SK-N-SH (cell line): ENCODE measurements at places on chromosomes 12 and 14. TPM values are rescaled to one million over a fixed set of nuclear protein-coding genes. Genes with fewer than 3 reads are reported as not detected.

DNA sequence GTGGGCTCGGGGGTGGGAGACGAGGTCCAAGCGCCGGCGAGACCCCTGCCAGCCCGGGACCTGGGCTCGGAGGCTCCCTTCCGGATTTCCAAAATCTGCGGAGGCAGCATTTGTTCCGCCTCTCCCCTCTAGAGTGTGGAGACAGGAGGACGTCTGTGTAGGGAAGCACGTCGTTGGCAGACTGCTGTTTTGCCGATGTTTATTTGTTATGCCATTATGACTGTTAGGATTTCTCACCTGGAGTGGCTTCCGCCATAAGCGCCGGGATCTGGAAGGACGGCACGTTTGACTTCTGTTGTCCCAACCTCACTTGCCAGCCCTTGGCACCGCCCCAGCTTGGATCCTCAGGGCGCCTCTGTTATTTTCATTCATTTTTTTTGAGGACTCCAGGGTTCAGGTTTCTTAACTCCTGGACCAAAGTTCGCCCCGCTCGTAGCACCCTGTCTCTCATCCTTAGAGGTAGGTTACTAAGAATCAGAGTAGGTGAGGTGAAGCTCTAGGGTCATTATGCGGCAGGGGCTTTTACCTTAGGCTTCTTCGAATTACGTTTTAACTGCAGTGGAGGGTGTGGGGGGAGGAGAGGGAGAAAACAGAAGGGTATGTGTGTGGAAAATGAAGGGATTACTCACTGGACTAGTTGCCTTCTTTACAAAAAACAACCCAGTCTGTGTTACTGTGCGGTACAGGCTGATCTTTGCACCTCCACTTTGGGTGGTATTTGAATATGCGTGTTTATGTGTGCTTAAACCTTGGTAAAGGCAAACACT lies 547 bp upstream of the PYGL start:
- DNase-seq: no peak

- no peak for DNase-seq
These were observed 17.9 kb downstream of the NFKBIA start for GRCh38 chr14:35386673-35387125.

GRCh38 chr14:96281486-96281885 lies 25.5 kb downstream of the BDKRB1 start:
- DNase-seq: no peak

GRCh38 chr14:66881596-66881995 lies 307.6 kb upstream of the GARIN2 start:
- no peak for DNase-seq

DNA sequence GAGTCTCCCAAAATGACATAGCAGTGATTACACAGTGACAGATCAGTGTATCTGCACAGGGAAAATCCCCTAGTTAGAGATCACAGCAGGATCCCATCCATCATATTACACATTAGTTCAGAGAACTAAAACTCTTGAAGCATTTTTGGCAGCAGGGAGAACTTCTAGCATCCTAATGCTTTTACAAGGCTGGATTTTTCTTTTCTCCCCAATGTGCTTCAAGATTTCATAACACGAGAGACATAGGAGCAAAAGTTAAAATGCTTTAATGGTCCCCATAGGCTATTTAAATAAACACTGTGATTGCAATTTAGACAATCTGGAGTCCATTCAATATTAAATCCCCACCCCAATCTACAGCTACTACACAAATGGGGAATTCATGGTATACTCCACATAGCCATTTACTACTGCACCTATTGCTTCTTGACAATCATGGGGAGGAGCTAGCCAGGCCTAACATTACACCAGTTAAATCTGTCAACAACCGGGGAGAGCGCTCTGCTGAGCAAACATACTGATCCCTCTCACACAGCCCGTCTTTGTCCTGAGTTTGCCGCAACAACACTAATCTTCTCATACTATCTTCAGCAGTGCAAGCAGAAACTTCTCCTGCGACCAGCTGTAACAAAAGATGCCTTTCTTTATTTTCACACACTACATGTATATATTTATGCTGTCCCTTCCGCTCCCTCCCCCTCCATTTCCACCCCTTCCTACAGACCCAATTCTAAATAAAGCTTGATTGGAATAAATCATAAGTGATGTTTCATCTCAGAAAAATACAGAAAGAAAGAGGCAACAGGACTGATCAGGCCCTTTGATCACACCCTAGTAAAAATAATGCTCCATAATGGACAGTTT lies 120.3 kb upstream of the SOX5 start:
- DNase-seq: no peak

DNA sequence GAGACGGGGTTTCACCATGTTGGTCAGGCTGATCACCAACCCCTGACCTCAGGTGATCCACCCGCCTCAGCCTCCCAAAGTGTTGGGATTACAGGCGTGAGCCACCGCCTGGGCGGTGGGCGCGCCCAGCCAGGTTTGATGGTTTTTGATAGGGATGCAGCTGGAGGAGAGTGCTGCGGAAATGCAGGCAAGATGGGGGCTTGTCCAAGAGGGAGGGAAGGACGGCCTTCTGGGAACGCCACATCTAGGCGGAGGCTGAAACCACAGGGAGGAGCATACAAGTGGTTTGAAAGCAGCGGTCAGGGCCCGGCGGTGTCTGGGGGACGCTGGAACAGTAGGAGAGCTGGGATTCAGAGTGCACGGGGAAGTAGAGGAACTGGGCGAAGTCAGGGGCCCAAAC lies 134.6 kb downstream of the VRK1 start:
- DNase-seq: no peak

- DNase-seq: no peak
These were observed 93.9 kb upstream of the AMN1 start for GRCh38 chr12:31822761-31823160.

- DNase-seq: no peak
These were observed 87.5 kb upstream of the PDZRN4 start for GRCh38 chr12:41100572-41100971.

- DNase-seq: no peak
These were observed 142.0 kb downstream of the SCARB1 start for GRCh38 chr12:124721501-124722162.

GRCh38 chr14:40280652-40281051 lies 848.4 kb upstream of the FBXO33 start:
- no peak for DNase-seq

DNA sequence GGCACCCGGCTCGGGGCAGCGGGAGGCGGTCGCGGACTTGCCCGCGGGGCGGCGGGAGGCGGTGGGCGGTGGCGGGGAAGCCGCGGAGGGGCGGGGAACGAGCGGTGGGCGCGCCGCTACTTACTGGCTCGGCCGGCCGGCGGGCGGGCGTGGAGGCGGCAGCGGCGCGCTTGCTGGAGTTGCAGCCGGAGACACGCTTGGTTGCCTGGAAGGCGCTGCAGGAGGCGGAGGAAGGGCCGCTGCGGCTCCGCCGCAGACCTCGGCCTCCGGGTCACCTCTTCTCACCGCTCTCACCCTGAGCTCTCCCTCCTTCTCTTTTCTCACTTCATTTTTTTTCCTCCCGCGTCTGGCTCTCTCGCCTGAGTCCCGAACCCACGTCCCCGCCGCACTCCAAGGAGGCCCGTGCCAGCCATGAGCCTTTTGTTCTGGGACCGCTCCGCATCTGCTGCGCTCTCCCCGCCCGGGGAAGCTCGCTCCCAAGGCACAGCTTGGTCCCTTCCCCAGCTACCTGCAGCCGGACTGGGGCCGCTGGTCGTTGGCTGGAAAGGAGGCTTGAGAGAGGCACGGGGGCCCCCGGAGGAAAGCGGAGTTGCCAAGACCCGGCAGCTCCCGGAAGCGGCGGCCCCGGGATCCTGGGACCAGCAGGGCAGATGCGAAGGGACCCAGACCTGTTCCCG lies 592 bp upstream of the KCNK10 start:
- DNase-seq: peak; percentile 82

- DNase-seq: no peak
These were observed at the start of gene OAS2 for GRCh38 chr12:112978163-112979040. TSS of gene OAS2 (plus strand) at chr12:112978519. CDS start at chr12:112978609, 90 bp downstream.

GRCh38 chr14:64912261-64912660 lies 2.0 kb upstream of the CHURC1 start:
- DNase-seq: no peak

DNA sequence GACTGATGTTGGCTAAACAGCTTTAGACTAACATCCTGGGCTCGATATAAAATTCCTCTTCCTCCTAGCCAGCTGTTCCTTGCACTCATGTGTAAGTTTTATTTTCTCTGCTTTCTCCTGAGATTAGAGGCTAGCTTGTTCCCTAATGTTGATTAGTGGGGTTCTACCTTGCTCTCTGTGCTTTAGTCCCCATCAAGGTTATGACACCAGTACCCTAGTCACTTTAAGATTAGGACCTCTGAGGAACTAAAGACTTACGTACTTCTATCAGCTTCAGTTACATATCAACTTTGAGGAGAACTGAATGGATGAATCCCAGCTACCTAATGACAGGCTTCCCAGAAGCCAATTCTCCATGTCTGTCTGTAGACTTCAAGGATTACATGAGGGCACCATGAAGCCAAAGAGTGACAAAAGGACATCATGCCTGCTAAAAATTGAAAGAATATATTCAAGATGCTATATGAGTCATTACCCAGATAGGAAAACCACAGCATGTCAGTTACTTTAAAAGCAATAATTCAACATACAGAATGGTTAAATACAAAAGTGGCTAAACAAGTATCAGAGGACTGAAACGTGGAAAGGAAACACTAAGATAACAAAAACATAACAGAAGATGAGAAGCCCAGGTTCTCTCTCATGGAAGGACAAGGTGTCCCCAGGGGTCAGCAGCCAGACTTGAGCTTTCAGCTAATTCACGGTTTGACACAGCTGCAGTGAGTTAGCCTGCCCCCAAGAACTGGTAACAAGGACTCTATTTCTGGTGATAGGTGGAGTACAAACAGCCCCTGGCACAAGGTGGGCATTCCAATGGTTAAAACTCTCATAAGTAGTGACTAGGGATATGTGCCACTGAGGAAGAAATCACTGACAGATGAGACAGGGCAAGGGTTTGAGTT lies 20.4 kb downstream of the ADAM20 start:
- no peak for DNase-seq

GRCh38 chr12:104190641-104191176 lies 24.9 kb upstream of the TXNRD1 start:
- no peak for DNase-seq

GRCh38 chr14:61891170-61891569 lies 128.9 kb downstream of the SNAPC1 start:
- DNase-seq: no peak

DNA sequence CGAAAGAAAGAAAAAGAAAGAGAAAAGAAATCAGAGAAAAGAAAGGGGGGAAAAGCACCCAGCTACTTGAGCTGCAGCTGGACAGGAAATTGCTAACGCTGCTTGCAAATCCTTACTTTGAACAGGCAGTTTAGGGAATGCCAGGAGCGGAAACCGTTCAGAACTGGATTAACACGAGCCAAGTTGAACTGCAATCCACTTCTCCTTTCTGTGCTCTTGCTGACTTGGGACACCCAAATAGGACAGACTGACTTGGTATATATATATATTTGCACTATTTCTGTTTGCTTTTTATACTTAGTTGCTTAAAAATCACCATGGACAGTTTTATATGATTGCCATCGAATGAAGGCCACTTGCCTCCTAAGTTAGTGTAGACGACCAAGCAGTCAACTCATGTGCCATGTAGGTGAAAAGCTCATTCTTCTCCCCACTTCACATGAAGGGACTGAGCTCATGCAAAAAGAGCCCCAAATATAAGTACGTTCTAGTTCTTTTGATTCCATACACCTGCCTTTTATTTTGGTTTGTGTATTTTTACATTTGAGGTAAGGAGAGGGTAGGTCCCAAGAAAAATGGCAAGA lies 5.5 kb downstream of the DUSP6 start:
- DNase-seq: no peak

DNA sequence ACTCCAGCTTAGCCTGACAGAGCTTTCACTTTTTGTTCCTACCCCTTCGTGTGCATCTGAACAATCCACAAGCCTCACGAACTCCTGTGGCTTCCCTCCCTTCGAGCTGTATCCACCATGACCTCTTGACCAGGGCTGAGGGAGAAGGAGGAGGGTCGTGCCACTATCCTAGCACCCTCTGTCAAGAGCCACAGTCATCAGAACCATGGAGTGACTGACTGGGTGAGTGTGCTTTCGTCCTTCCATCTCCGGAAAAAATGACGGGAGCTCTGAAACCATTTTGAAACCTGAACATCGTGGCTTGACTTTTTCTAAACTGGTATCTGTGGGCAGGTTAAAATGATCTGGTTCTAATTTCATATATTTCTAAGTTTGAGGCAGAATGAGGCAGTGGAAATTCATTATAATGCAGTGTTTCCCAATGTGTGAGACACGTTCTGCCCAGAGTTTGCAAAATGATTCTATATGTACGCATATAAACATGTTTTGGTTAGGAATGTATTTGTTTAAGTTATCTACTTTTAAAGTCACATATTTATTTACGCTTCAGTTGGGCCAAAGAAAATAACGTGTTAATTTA lies 27.0 kb downstream of the IL26 start:
- no peak for DNase-seq

- DNase-seq: no peak
These were observed 219.1 kb downstream of the RBM19 start for GRCh38 chr12:113747017-113747416.

DNA sequence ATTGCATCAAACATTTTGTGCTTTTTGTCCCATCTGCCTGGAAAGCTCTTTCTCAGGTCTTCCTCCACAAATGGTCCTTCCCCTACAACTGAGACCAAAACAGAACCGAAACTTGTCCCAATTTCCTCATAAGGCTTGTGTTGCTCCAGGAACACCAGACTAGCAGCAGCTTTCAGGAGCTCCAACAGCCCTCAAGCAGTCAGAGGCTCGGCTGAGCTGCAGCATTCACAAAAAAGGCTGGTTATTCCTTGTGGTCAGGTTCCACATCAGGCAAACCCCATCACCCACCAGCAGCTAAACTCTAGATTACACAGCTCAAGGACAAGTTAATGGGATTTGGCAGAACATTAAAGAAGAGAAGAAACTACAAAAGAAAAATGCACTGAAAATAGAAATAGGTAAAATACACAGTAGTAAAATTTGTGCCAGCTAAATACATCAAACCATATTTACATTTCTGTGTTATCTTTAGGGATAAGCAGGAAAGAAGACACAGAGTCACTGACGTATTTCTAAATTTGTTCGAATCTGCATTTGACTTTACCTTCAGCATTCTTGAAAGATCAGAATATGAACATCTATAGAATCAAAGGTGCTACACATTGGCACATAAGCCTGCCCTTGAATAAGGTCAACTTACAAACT lies 141.2 kb downstream of the STXBP6 start:
- DNase-seq: no peak

Gene LRRIQ1
- 0.39 and 0.67 TPM in 2 replicates for polyA plus RNA-seq

Gene CLEC6A
- polyA plus RNA-seq: not detected in 2 replicates

Gene TCL1A
- polyA plus RNA-seq: not detected in 2 replicates

Gene HOXC9
- polyA plus RNA-seq: 1.2 and 1.9 TPM in 2 replicates

Gene TOGARAM1
- 2.1 and 4.1 TPM in 2 replicates for polyA plus RNA-seq

Gene DDN
- 0.20 and 0.24 TPM in 2 replicates for polyA plus RNA-seq

Gene RFLNA
- polyA plus RNA-seq: 0.10 TPM in 1 of 2 replicates, not detected in the other
